LHCN-M2 (cell line): ENCODE measurements at places on chromosomes 11 and 22.

DNA sequence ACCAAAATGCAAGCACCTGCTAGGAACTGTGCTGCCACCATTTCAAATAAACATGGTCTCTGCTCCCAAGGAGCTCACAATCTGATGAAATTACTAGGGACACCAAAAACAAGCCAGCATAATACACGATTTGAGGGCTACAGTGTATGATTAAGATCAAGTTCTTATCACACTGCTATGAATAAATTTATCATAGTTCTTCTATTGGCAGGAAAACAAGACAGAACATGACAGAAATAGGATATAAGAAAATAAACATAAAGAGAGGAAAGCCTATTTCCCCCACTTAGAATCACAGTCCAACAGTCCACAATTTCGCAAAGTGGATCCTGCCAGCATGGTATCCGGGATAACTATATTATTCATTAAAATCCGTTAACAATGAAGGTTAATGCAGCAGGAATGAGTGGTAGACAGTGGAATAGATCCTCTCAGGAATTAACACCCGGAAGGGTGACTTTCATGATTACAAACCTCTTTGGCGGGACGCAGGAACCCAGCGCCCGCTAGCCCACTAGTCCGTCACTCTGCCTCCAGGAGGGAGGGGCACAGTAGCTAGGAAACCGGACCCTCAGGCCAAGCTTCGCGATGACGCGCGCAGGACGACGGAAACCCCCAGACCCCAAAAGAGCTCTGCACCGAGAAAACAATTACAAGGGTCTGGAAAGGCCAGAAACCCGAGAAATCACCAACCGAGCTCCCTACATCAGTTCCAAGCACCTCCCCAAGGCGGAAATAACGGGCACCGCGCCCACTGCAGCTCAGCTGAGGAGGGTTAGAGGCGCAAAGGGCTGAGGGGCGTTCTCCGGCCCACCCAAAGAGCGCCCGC is 607 bp downstream of the CCDC82 start:
- DNase-seq = no peak

DNA sequence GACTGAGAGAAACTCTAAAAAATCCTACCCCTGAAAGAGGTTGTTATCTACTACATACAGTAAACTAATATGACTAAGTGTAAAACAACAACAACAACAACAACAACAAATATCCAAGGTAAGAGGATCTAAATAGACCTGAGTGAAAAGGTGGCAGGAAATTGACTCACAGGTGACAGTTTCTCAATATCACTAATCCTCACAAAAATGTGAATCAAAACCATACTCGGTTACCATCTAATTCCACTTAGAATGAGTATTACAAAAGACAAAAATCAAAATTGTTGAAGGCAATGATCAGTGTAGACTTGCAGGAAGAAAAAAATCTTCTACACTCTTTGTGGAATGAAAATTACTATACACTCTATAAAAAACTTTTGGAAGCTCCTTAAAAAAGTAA is 17.5 kb downstream of the RGL4 start:
- DNase-seq = no peak

- no peak for DNase-seq
Measured at GRCh38 chr11:13899603-13900002, 62.9 kb upstream of the SPON1 start.

DNA sequence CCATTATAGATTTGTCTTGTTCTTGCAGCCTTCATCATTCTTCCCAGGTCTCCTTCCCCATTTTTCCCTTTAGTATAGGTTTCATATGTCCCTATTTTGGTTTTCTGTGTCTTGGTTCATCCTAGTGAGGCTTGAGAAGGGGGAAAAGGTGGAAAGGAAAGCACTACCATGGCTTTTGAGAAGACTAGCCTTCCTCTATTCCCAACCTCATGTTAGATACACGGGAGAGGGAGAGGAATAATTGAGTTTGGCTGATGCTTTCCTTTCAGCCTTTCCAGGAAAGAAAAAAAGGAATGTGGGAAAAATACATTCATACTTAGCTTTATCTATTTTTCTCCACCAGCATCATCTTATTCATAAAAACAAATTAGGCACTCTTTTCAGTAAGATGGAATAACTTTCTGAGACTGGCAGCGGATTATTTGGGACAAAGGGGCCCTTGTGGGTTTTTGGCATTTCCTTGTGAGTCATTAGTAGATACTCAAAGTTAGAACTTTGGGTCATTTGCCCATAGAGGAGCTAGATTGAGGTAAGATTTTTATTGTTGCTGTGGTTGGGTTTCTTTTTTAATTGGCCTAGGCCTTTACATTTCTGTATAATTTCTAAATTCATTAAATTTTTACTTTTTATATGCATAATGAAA is 23.8 kb downstream of the CAPRIN1 start:
- DNase-seq = peak; percentile 73

DNA sequence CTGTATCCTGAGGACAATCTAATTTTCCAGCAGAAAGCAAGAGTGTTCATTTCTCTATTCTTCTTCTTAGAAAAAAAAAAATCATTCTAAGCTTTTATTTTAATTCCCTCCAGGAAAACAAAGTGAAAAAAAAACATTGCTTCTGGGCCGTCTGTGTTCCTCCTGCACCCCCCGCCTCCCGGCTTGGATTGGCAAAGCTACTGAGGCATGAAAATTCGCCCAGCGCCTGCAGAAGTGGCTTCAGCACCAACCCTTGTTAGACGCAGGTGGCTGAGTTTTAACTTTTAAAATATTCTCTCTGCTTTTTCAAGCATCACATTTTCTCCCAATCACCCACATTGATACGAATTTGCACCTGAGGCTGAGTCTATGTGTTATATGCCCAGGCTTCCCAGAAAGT is 401.6 kb downstream of the BRD1 start:
- no peak for DNase-seq

- peak; percentile 43 for DNase-seq
Measured at GRCh38 chr11:110463153-110463552, 33.4 kb downstream of the FDX1 start.
